Activated T-cell treated with anti-CD3 and anti-CD28 coated beads for 1 hour (primary cell): ENCODE measurements at places on chromosomes 3 and 15.

DNA sequence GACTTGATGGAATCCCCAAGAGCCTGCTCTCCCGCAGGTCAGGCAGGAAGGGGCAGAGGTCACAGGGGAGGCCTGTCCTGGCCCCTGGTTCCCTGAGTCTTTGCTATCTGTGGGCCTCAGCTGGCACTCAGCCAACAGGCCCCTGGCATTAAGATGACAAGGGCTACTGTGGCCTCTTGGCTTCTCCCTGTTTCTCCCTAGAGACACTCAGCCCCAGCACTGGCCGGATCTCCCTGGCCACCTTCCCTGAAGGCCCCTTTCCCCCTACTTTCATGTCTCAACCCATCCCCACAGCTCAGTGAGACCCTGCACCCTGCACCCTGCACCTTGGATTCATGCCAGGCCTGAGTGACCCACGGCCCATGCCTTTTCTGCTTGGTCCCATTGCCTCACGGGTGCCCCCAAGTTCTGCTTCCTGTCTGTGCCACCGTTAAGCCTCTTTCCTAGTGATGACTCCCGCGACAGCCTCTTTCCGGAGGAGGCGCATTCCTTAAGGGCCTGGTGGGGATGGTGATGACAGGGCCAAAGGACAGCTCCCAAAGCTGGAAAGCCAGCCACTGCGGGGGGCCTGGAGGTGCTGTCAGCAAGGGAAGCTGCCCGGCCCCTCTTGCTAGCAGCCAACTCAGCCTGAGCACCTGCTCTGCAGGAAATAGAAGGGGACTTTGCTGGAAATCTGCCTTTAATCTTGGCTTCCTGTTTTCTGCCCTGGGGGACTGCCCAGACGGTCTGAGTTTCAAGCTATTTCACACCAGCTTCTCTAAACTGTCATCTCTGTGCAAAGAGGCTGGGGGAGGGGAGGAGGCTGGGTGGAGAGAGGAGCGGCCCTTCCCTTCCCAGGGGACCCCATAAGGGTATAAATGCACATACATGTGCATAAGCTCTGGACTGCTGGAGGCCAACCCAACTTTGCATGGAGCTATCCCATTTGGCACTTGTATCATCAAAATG lies 4.8 kb upstream of the CSK start:
- DNase-seq = no peak

DNA sequence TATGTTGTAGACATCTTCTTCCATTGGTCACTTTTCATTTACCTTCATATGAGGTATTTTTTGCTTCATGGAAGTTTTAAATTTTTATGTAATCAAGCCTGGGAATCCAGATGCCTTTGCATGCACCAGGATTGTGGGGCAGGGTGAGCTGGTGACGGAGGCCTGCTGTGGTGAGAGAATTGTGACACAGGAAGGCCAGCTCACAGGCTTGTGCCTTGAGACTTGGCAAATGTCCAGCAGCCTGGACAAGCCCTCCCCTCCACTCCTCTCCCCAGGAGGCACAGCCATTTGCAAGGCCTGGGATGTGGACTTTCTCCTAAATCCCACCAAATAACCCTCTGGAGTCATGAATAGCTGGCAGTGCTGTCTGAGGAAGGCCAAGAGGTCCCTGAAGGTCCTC lies 67.4 kb downstream of the RHCG start:
- no peak for DNase-seq

DNA sequence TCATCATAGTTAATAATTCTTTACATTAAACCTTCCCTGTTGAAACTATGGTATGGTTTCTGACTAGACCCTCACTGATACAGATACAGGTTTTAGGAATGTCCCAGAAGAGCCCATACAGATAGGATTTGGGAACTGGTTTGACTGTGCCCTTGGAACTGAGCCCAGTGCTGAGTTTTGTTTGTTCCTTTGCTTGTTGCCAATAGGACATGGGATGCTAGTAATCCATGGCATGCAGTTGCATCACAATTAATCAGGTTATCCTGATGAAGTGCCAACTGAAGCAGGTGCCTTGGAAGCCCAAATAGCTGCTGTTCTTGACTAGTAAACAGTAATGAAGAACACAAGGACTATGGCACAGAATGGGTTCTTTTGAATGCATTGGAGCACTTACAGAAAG lies 230.6 kb downstream of the NEK10 start:
- no peak for DNase-seq

GRCh38 chr3:57163751-57164150 lies 1.4 kb downstream of the IL17RD start:
- no peak for DNase-seq

DNA sequence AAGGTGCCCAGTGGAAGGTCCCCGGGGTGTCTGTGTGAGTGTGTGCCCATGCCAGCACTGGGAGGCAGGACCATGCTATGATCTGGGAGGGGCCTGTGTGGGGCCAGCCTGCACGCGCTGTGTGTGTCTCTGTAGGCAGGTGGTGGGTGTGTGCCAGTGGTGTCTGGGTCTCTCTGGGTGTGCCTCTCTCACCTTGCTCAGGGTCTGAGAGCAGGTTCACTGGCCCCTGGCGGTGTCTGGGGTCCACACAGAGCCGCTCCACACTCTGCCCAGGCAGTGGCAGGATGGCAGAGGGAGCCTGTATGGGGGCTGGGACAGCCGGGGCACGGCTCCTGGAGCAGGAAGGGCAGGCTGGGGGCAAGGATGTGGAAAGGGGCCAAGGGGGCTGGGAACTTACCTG lies 12.6 kb downstream of the ITIH4 start:
- DNase-seq = no peak

DNA sequence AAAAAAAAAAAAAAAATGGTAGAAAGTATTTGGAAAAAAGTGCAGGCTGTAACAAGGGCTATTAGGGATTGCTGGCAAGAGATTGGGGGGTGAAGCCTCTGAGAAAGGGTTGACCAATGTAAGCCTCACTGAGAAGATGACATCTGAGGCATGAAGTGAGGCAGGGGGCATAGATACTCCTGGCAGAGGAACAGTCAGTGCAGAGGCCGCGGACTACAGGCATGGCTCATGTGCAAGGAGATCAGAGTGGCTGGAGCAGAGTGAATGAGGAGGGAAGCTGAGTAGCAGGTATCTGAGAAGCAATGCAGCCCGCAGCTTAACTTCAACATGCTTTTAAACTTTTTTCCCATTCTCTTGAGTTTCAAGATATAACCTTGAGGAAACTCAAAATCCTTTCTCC lies 5.4 kb downstream of the FBXL22 start:
- no peak for DNase-seq

GRCh38 chr3:120983321-120983665 lies 75.3 kb downstream of the STXBP5L start:
- DNase-seq = no peak
